ENCODE measurements at places on chromosomes 6 and 20. TPM values are rescaled to one million over a fixed set of nuclear protein-coding genes. Genes with fewer than 3 reads are reported as not detected.

The SDCBP2 gene
- total RNA-seq, result 2.1 TPM

The VGLL2 gene
- not detected for total RNA-seq

The SLPI gene
- 0.17 TPM for total RNA-seq

The FOXF2 gene
- 29.3 TPM for total RNA-seq

The KCNK5 gene
- total RNA-seq, result under 0.01 TPM

The CCN6 gene
- not detected for total RNA-seq

The GRM1 gene
- 0.17 TPM for total RNA-seq

The CEP57L1 gene
- total RNA-seq, result 26.7 TPM

The LIN28B gene
- total RNA-seq, result not detected

The NOP56 gene
- total RNA-seq, result 114 TPM

The PPP1R14C gene
- total RNA-seq, result 0.17 TPM

The FLRT3 gene
- total RNA-seq, result 5.1 TPM

The TMEM181 gene
- 36.0 TPM for total RNA-seq

The HRH3 gene
- not detected for total RNA-seq

The KHDC1L gene
- total RNA-seq, result not detected

The PPT2 gene
- 37.3 TPM for total RNA-seq

The TGM3 gene
- not detected for total RNA-seq

The TRIM40 gene
- total RNA-seq, result not detected

The LPIN3 gene
- 5.1 TPM for total RNA-seq

The RAB5IF gene
- total RNA-seq, result 58.0 TPM

The SCGN gene
- total RNA-seq, result not detected

The NKX2-4 gene
- not detected for total RNA-seq

The POLR1C gene
- total RNA-seq, result 27.4 TPM

The SYNGAP1 gene
- 7.3 TPM for total RNA-seq

The FOXS1 gene
- total RNA-seq, result not detected

The THBD gene
- total RNA-seq, result 8.4 TPM

The HLA-DQB1 gene
- total RNA-seq, result not detected

The LRFN2 gene
- total RNA-seq, result not detected

The RIMS4 gene
- total RNA-seq, result under 0.01 TPM

The COL21A1 gene
- total RNA-seq, result 2.3 TPM

The PKIG gene
- total RNA-seq, result 140 TPM

The OSER1 gene
- 73.2 TPM for total RNA-seq

The MAP1LC3A gene
- total RNA-seq, result 21.8 TPM

The BPI gene
- total RNA-seq, result not detected

The SPDEF gene
- total RNA-seq, result under 0.01 TPM

The MUCL3 gene
- not detected for total RNA-seq

The NOTCH4 gene
- total RNA-seq, result 0.77 TPM

The SYNDIG1 gene
- total RNA-seq, result 0.17 TPM

The SERINC3 gene
- total RNA-seq, result 120 TPM

The OPRL1 gene
- 2.6 TPM for total RNA-seq

The PCK1 gene
- total RNA-seq, result not detected

The CNKSR3 gene
- total RNA-seq, result 14.0 TPM

The TINAG gene
- total RNA-seq, result not detected

The RIPOR3 gene
- total RNA-seq, result 4.1 TPM

The OR2J3 gene
- total RNA-seq, result not detected

The CCN2 gene
- 22.8 TPM for total RNA-seq

The RALGAPA2 gene
- total RNA-seq, result 9.5 TPM

The BICRAL gene
- total RNA-seq, result 6.9 TPM

The PPP1R3G gene
- total RNA-seq, result 3.3 TPM

The PTCHD4 gene
- 5.8 TPM for total RNA-seq

The ETV7 gene
- 1.0 TPM for total RNA-seq

Data from fibroblast of lung (primary cell).